Stimulated activated CD4-positive, alpha-beta T cell treated with anti-CD3 and anti-CD28 coated beads, Interleukin-2, amount 100 ng/mL, for 48 hours (primary cell): ENCODE measurements at places on chromosomes 1 and 21.

GRCh38 chr1:106698660-106699059 lies 357.8 kb upstream of the PRMT6 start:
- no peak for DNase-seq

DNA sequence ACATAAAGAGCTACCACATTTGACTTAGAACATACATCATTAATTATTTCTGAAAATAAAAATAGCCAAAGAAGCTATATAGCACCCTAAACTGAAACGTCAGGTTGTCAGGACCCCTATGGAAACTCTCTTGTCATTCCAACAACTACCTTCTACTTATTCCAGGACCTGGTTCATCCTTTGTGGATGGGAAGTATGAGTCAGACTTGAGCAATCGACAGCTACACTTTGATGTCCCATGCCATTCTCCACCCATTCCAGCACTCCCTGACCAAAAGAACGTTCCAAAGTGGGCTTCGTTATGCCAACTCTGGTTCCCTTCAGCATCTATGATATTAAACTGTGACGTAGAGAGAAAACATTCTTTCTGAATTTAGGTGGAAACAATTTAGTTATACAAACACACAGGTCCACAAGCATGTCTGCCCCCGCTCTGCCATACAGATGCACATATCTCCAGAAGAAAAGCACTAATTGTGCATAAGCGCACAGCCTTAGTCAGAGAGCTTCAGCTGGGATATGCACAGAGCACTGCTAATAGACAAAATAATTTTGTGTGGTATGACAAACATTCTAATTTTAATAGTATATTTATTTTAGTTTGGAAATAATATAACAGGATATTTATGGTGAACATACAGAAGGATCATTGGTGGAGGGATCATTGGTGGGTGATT lies 723.1 kb upstream of the B3GALT2 start:
- no peak for DNase-seq

- DNase-seq, result no peak
Observed at GRCh38 chr1:42943166-42943565, 15.5 kb downstream of the SLC2A1 start.

GRCh38 chr1:41333146-41333784 lies 28.0 kb upstream of the FOXO6 start:
- DNase-seq, result no peak

GRCh38 chr1:183596500-183596899 lies 6.2 kb upstream of the NCF2 start:
- DNase-seq, result no peak

- DNase-seq, result no peak
Observed at GRCh38 chr1:85146972-85147359, 53.9 kb downstream of the SYDE2 start.

GRCh38 chr1:39632323-39632681 lies 7.1 kb downstream of the HEYL start:
- no peak for DNase-seq

DNA sequence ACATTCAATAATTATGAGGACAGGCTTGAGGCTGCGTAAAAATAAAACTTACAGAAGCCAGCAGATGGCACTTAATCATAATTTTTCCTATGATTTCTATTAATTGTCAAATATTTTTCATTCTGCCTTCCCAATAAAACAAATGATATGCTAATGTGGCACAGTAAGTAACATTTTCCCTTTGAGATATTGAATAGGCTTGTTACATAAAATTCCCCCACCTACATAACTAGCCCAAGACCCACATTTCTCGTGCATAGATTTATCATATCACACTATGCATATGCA lies 55.4 kb upstream of the PTGFRN start:
- DNase-seq, result no peak

DNA sequence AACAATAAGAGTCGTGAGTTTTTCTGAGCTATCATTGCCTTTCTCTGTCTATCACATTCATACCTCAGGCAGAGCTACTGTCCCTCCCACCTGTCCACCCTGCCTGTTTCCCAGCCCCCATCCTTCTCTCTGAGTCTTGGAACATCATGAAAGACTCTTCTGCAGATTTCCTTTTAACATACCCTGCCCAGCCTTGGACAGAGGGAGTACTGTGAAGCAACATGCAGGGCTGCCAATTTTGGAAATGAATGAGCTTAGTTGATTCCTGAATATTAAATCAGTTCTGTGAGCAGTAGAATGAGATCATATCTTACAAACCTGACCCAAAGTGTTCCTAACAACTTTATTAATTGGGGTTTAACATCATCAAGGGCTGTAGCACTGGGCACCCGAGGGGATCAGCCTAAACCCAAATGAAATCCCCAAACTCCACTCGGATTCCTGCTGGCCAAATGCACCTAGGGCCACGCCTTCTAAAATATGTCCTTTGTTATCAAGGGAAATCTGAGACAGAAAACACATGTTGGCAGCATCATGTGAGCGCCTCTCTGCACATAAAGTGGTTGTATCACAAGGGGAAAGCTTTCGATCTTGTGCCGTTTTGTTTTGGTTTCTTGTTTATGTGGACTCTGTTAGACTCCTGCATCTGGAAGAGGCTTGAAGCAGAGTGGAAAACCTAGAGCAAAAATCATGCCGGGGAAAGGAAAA lies 357.6 kb downstream of the KIF26B start:
- DNase-seq, result no peak

DNA sequence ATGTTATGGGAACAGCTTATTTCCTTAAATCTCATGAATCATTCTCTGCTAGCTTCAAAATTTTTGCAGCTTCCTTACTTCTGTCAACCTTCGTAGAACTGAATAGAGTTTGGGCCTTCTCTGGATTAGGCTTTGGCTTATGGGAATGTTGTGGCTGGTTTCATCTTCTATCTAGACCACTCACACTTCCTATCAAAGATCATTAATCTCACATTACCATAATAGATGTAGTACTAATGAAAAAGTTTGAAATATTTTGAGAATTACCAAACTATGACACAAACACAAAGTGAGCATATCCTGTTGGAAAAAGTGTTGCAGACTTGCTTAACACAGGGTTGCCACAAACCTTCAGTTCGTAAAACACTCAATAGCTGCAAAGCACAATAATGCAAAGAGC lies 30.3 kb downstream of the ASPM start:
- no peak for DNase-seq

DNA sequence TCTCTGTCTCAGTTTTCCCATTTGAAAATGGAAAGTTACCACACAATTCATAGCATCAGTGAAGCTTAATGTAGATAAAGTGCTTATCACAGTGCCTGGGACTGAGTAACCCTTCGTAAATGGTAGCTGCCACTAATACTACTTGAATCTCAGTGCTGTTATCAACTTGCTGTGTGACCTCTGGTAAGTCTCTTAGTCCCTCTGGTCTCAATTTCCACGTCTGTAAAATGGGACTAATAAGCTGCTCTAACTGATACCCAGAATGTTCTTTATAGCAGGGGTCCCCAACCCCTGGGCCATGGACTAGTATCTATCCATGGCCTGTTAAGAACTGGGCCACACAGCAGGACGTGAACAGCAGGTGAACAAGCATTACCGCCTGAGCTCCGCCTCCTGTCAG lies 7.7 kb downstream of the SERINC2 start:
- DNase-seq, result no peak

DNA sequence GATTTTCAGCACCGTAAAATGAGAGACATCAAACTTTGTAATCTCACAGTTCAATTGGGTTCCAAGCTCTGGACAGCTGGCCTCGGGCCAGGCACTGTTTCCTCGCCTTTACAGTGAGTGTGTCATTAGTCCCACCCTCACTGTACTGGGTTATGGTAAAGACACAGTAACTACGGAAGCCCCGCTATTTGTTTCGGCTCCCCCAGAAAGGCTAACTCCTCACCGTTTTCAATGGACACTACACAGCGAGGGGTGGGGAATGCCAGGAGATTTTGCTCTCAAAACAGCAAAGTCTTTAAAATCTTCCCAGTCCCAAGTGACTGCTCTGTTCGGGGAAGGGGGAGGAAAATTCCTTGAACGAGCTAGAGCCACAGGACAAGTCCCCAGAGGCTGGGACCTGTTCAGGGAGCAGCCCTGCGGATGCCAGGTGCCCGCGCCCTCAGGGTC lies 757 bp upstream of the SPSB1 start:
- DNase-seq, result no peak

DNA sequence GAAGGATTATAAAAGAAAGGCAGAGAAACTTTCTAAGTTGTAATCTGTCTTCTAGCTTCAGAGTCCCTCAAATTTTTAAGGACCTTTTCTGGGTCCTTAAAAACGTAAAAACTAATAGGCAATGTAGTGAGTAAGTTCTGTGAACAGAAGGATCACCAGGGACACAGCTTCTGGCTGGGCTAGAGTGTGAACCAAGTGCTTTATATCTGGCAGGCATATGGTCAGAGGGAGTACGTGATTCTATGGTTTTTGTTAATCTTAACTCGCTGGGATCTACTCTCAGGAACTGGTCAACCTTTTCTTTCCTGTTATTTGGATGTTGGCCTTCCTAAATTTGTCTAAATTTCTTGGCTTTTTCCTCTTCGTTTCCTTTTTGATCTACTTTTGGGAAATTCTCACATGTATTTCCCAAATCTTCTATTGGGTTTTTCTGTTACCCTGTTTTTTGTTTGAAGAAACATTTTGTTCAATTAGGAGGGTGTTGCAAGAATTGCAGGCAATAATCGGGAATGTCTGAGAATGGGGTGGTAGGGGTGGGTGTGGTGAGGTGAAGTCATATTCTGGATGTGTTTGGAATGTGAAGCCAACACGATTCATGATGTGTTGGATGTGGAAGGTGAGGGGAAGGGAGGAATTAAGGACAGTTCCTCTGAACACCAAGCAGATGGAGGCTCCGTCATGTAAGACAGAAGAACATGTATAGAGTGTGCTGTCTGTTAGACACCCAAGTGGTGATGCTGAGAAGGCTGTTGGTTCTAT lies 193.2 kb downstream of the FMN2 start:
- DNase-seq, result no peak

- no peak for DNase-seq
Observed at GRCh38 chr1:217275655-217276398, 355.1 kb downstream of the GPATCH2 start.

DNA sequence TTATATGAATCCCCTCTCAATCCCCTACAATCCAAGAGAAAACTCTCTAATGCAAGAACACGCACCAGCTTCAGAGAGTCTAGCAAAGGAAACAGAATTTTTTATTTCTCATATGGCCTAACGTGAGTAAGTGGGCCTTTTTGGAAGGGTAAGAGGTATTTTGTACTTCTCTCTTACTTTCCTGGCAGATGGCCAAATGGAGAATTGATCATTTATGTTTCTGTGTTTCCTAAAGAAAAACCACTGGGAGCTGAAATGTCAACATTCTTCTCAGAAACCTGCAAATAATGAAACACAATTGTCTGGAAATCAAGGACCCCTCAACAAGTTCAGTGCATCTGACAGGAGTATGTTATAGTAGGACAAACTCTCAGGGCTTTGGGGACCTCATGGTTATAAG lies 176.4 kb upstream of the C8B start:
- no peak for DNase-seq
